ENCODE measurements at places on chromosomes 12 and 14.
A peak's percentile ranks its signal among the peaks of the same experiment; 100 is the strongest.

- no peak for DNase-seq
Measured at GRCh38 chr12:109946505-109946904, 46.4 kb downstream of the TCHP start.

- DNase-seq: no peak
Measured at GRCh38 chr14:100084591-100084990, 19.4 kb downstream of the EVL start.

DNA sequence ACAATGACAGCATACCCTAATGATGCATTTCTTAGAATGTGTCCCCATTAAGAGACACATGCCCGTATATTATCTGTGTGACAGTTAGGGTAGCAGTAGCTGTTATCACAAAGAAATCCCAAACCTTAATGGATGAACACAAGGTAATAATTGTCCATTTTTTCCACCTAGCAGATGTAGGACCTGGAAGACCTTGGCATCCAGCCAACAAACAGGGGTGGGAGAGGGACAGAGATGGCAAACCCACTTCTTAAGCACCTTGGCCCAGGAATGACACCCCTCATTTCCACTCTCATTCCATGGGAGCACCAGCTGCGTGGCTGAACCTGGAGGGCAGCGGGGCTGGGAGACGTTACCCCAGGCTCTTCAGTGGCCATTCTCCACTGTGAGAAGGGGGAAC lies 679.0 kb downstream of the AACS start:
- no peak for DNase-seq

GRCh38 chr12:50326590-50327284 lies 43.4 kb upstream of the LIMA1 start:
- no peak for DNase-seq

- DNase-seq: no peak
Measured at GRCh38 chr12:113161415-113162016, 12.0 kb downstream of the CFAP73 start.

DNA sequence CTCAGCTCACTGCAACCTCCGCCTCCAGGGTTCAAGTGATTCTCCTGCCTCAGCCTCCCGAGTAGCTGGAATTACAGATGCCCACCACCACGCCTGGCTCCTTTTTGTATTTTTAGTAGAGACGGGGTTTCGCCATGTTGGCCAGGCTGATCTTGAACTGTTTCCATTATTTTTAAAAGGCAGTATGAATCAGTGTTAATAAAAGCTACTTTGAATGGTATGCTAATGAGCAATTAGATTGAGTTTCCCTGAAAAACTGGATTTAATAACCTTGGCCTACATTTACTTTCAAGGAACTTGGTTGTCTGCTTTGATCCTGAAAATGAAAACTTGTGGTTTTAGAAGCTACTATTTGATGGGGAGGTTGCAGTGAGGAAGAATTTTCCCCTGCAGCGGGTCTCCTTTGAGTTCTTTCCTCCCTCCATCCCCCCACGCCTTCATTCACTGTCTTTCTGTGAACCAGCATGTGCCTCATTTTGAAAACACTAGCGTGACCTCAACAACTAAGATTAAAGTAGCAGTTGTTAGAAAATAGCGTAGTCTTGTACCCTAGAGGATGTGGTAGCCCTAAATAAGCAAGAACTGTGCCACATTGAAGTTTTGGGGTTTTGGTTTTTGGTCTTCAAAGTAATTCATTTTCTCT lies 17.8 kb upstream of the RPS6KA5 start:
- DNase-seq: no peak

DNA sequence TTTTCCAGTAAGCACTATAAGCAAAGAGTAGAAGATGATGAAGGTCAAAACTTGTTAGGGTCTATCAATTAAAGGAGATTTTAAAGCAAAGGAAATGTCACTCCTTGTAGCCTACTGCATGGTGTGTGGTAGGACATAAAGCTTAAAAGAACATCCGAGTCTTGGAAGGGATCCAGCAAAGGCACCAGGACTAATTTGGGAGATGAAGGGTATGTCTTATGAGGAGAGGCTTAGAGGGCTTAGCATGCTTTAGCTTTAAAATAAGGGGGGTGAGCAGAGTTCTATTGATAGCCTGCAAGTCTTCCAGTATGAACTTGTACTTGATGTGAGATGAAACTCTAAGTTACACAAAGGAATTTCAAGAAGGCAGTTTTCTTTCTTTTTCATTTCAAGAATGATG lies 11.8 kb upstream of the MYBPC1 start:
- DNase-seq: no peak

DNA sequence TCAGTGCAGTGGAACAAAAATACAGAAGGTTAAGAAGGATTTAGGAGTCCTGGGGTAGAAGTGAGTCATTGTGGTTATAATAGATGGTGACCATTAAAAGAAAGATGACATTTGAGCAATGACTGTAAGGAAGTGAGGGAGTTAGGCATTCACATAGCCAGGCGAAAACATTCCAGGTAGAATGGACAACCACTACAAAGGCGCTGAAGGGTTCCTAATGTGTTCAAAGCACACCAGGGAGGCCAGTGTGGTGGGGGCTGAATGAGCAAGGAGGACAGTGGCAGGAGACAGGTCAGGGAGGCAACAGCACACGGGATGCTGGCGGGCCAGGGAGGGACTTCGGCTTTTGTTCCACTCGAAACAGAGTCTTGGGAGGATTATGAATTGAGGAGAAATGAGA lies 129.9 kb downstream of the NPAS3 start:
- no peak for DNase-seq

DNA sequence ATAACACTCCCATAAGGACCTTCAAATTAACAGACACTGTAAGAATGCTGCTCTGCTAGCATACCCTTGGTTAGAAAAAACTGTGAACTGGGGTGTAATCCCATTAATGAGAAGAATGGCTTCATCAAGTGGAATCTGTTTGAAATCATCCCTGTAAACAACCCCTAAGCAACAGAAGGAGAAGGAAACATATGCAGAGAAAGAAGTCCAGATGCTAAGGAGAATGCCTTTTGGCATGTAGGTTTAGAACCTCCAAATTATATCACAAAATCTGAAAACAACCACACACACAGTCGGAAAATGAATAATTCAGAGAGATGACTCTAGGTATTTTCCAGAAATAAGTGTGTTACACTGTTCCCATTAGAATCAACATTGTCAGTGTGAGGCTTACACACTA lies 140.2 kb downstream of the NUAK1 start:
- DNase-seq: no peak

- DNase-seq: peak; percentile 45
Measured at GRCh38 chr14:104601786-104602185, 2.8 kb downstream of the TMEM179 start.

- DNase-seq: peak; percentile 93
Measured at GRCh38 chr12:124389138-124389724, 94.3 kb downstream of the RFLNA start.

- DNase-seq: no peak
Measured at GRCh38 chr14:59278111-59278510, 89.6 kb downstream of the DAAM1 start.

DNA sequence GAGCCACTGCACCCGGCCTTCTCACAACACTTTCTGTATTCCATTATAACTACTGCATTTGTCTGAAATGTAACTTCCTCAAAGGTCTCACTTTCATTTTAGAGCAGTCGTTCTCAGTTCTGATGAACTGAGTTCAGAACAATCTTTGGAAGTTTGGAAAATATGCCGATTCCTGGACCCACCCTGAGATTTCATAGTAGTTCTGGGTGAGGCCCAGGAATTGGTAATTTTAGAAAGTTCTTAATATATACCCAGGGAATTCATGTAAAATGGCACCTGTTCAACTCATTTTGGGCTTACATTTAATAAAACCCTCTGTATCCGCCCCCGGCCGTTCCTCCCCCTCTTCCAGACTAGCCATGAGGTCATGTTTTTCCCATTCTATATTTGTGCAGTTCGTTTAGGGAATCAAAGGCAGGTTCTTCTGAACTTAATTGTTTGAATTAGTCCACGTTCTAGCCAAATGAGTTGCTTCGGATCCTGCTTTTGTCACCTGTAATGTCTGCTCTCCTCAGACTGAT lies 5.9 kb downstream of the GSG1 start:
- DNase-seq: no peak

DNA sequence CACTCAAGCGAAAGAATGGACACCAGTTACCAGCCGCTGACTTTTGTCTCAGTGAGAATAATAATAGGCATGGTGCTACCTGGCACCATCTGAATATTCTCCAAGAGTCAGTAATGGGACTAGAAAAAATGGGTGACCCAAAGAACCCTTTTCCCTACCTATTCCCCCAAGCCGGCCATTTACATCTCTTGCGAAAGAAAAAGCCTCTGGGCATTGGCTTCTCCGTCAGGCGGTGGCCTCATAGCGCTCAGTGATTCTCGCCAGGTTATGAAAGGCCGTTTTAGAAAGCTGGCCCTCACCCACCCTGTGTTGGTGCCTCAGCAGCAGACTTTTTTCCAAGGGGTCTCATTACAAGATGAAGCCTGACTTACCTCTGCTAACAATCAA lies 523 bp upstream of the SLC6A15 start:
- DNase-seq: no peak

DNA sequence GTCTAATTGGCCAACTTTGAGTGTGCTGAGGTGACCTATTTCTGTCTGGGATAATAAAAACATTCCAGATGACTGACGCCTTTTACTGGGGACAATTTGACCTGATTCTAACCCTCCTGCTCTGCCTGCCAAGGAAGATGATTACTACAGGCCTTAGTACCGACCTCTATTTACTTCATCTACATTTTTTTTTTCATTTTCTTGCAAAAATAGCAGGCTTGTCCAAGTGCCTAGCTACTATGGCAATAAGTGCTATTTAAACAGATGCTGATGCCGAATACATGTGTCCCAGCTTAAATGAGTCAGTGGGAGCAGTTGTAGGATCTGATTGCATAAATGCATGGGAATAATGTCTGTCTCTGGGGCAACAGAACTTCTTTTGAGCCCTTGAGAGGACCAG lies 254.3 kb downstream of the RGS6 start:
- no peak for DNase-seq

DNA sequence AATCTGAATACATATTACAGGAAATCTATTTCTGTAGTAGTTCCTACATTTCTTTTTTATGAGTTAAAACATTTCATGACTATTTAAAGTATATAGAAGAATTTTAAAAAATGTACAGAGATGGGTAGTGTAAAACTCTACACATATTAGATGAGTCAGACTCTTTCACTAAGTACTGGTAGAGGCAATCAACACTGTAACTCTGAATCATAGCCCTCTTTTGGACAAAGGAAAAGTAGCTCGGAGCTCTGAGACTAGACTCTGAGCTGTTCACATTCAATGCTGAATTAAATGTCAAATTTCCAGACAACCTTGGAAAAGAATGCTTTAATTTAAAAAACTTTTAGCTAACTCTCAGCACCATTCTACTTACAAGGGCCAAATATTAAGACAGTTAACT lies 3.4 kb downstream of the PTCSC3 start:
- DNase-seq: no peak

- no peak for DNase-seq
Measured at GRCh38 chr12:43406801-43407200, 145.2 kb downstream of the ADAMTS20 start.

DNA sequence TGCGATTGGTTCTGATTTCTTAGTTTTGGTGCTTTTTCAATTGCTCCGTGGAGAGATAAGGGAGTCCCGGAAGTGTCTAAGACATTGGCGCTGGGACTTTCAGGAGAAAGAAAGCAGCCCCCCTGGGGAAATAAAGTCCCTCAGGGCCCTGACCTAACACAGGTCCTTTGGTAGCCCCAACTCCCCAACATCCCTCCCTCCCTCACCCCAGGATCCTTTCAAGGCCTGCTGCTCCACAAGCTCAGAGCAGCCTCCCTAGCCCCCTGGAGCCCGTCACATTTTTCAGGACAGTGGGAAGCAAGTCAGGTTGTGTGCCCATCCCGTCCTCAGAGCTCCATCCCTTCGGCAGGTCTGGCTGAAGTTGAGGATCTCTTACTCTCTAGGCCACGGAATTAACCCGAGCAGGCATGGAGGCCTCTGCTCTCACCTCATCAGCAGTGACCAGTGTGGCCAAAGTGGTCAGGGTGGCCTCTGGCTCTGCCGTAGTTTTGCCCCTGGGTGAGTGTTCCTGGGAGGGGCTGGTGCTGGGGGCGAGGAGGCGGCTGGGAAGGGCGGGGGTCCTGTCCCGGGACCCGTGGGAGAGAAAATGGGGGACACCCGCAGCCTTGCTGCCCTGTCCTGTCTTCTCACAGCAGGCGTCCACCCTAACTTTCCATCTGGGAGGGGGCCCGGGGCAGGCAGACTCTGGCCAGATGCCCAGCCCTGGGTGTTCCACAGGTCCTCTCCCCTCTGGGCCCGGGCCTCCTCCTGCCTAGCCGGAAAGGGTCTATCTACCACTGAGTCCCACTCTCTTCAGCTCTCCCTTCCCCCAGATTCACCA lies 950 bp downstream of the IFI27 start:
- no peak for DNase-seq

- DNase-seq: peak; percentile 59
Measured at GRCh38 chr12:52280796-52281560, 6.5 kb downstream of the KRT86 start.

- no peak for DNase-seq
Measured at GRCh38 chr14:69117020-69117767, 35.7 kb downstream of the DCAF5 start.

GRCh38 chr12:85843606-85844310 lies 7.5 kb upstream of the RASSF9 start:
- DNase-seq: no peak

GRCh38 chr12:4137441-4137840 lies 136.1 kb upstream of the CCND2 start:
- DNase-seq: no peak
